ENCODE measurements at places on chromosomes 12 and 14.

DNA sequence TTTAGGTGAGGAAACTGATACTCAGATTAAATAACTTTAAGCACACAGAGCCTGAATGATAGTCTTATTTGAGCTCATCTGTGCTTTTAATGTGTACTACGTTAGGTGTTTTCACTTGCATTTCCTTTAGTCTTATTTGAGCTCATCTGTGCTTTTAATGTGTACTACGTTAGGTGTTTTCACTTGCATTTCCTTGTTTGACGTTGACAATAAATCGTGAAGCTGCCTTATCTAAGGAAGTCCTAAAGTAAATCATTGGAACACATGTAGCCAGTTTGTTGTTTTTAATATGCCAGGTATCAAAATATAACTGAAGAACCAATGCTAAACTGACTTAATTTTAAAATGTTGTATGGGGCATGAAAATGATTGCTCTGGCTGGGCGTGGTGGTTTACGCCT, 2.0 kb downstream of the RAP1B start:
- DNase-seq, result no peak

GRCh38 chr12:58639318-58639934, 280.9 kb downstream of the LRIG3 start:
- DNase-seq, result no peak

- DNase-seq, result no peak
These were observed 476.9 kb downstream of the LRIG3 start for GRCh38 chr12:58443273-58443980.

DNA sequence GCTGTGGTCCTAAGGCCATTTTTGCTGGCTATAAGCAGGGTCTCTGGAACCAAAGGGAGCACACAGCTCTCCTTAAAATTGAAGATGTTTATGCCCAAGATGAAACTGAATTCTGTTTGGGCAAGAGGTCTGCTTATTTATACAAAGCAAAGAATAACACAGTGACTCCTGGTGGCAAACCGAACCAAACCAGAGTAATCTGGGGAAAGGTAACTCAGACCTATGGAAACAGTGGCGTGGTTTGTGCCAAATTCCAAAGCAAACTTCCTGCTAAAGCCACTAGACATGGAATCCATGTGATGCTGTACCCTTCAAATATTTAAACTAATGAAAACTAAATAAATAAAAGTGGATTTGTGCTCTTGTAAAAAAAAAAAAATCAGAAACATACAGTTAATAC, 29.6 kb upstream of the BICDL1 start:
- no peak for DNase-seq

DNA sequence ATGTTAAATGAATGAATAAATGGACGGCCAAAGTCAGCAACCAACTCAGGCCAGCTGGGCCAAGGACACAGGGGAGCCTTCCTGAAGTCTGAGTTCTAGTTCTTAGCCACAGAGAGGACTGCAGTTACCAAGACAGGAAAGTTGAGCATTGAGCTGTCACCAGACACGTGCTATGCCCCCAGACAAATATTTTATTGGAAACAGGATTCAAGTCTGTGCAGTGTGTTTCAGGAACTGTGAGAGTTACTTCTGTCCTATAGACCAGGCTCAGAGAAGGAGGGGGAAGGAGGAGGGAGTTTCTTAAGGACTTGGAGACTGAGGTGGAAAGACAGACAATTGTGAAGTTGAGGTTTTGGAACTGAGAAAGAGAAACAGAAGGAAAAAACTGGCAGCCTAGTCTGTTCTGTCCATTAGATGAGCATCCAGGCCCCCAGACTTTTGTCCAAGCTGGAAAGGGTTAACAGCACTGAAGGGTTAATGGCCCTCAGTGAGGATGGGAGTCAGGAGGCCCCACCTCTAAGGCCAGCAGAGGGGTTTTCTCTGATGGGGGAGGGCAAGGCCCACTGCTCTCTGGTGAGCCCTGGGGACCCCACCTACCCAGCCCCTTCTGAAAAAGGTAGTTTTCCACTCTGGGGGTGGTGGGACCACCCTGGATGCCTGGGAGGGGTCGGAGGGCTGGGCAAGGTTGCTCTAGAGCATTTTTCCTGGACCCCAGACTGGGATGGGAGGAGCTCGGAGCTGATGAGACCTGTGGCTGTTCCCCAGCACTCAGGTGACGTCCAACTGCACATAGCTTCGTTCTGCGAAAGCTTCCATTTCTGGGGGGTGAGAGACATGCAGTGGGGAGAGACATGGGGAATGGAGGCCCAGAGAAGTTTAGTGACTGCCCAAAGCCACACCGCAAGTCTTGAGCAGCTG, 6.9 kb upstream of the CMKLR1 start:
- DNase-seq, result no peak
